ENCODE measurements at places on chromosomes 1 and 21.
A peak's percentile ranks its signal among the peaks of the same experiment; 100 is the strongest.

GRCh38 chr1:172670791-172671190, 11.9 kb downstream of the FASLG start:
- DNase-seq: no peak

- DNase-seq: no peak
These were observed 311.4 kb downstream of the BARHL2 start for GRCh38 chr1:90405726-90406125.

GRCh38 chr1:214640431-214641213, 37.6 kb downstream of the CENPF start:
- no peak for DNase-seq

DNA sequence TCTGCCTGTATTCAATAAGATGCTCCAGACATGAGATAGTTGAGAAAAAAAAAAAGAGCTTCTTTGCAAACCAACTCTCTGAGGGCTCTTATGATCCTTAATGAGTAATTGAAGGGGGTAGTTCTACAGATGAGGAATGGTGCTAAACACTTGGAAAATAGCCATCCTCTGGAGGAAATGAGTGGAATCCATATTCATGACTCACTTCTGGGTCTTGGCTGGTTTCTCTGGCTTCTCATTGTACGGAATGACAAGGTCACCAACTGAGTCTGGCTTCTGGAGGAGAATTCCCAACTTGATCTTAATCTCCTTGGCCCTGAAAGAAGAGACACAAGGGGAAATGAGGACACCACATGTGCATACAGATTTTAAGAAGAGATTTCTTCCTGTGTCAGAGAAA, 34.7 kb downstream of the RGS5 start:
- DNase-seq: peak; percentile 98

DNA sequence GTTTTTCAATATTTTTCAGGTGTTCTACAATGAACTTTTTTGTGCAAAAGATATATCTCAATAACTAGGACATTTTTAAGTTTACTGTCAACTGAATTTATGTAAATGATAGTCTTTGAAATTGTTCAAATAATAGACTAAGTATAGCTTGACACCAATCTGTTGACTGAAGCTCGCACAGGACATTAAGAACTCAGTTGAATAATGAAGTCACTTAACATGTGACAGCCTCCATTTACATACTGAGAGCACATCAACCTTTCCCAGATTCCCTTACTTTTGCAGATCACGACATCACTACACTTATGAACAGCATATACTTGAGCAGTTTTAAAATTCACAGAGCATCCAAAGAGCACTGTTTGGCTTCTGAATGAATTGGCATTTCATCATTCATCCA, 268.2 kb downstream of the LRRC7 start:
- no peak for DNase-seq

GRCh38 chr1:226983992-226984364, 43.9 kb downstream of the COQ8A start:
- no peak for DNase-seq

DNA sequence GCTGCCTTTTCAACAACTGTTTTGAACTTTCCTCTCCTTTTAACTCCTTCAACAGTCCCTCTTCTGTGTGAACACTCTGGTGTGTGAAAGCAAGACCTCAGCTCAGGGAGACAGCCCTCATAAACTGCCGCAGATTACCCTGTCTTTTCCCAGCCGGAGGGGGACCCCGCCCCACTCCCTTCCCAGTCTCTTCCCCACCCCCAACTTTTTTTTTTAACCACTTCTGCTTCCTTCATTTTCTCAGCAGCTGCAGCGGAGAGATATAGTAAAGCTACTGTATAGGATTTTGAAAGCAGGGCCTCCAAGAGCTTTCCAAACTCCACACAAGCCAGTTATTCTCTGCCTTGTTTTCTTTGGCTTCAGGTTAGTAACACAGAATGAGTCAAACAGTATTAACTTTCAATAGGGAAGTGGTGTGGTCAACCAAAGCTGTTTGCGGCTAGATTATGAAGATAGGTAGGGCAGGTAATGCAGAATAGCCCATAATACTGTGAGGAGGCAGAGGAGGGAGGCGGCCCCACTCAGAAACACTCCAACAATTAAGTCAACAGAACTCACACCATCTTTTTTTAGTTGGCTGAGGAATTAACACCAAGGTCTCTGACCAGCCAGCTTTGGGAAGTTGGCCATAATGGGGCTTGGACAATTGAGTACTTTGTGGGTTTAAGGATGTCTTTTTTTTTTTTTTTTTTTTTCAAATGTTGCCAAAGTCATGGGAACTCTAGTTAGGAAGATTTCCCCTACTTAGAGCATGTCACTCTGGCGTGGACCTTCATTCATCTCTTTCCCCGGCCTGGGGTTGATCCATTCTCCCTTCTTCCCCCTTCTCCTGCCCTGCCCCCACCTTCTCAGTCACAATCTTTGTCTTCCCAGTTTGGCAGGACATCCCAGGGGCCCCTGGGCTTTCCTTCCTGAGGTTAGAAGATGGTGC, 177.0 kb downstream of the CLIC6 start:
- peak; percentile 82 for DNase-seq

- DNase-seq: no peak
These were observed 18.9 kb downstream of the FAAH start for GRCh38 chr1:46412893-46413595.

- peak; percentile 90 for DNase-seq
These were observed 19.1 kb downstream of the OPTC start for GRCh38 chr1:203512848-203513584.

- no peak for DNase-seq
These were observed 815.6 kb downstream of the LTN1 start for GRCh38 chr21:28177124-28177523.

DNA sequence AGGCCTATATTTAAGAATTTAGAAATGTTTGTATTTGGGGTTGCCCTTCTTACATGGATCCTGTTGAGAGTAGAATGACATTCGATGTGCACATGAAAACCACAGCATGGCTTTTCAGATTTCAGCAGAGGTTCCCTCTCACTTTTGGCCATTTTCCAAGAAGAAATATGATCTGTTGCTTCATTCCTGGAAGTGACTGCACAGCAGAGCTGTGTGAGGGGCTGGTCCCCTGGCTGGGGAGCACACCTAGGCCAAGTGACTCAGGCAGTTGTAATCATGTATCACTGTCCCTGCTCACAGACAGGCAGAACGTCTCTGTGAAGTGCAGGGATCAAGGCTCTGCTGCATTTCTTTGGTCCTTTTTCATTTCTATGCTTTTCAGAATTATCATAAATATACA, 32.3 kb downstream of the AGT start:
- peak; percentile 81 for DNase-seq

Data from cardiac fibroblast (primary cell).